LHCN-M2 (cell line): ENCODE measurements at places on chromosomes 2 and 18.

DNA sequence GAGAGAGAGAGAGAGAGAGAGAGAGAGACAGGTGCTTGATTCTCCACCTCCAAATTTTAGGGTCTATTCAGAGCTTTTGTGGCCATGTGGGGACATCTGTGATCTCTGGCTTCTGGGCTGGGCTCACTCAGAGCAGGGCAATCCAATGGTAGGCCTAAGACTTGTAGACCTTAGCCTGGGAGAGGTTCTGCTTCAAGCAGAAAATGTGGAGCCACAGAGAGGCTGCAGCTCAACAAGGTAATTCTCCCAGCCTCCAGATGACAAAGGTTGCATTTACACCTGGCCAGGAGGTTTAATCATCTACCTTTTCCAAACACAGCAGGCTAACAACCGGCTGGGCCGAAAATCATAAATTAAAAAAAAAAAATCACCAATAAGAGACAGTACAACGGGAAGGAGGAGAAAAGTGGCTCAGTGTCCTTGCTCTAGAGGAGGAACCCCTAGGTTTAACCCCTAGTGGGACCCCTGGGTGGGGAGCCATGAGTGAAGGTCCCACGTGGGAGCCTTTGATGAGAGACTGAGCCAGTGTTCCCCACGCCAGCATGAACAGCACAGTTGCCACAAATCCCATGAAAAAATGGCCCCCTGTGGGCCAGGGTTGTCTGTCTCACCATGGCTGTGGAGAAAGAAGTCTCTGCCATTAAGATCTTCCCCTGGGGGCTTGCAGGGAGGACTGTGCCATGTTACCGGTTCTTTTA, 124.0 kb upstream of the GATA6 start:
- DNase-seq: no peak

GRCh38 chr2:12501469-12502158, 215.1 kb upstream of the TRIB2 start:
- peak; percentile 48 for DNase-seq

DNA sequence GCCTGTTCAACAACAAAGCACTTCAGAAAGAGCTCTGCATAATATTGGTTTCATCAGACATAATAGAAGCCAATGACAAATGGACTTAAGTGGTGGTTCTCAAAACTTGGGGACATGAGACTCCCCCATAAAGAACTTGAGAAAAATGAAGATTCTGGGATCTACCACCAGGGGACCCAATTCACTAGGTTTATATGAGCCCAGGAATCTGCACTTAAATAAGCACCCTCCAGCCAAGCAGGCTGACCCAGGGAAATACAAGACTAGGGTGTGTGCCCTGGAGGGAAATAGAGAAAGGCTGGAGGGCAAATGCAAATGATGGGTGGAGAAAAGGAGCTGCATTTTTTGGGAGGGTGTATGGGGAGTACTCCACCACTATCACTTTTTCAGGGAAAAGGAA, 52.5 kb downstream of the SATB2 start:
- peak; percentile 71 for DNase-seq

DNA sequence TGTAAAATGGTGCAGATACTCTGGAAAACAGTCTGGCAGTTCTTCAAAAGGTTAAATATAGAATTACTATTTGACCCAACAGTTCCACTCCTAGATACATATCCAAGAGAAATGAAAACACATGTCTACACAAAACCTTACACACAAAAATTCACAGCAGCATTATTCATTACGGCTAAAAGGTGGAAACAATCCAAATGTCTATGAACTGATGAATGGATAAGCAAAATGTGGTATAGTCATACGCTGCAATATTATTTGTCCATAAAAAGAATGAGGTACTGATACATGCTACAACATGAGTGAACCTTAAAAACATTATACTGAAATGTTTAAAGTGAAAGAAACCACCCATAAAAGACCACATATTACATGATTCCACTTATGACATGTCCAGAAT, 4.0 kb downstream of the CYP27C1 start:
- no peak for DNase-seq

DNA sequence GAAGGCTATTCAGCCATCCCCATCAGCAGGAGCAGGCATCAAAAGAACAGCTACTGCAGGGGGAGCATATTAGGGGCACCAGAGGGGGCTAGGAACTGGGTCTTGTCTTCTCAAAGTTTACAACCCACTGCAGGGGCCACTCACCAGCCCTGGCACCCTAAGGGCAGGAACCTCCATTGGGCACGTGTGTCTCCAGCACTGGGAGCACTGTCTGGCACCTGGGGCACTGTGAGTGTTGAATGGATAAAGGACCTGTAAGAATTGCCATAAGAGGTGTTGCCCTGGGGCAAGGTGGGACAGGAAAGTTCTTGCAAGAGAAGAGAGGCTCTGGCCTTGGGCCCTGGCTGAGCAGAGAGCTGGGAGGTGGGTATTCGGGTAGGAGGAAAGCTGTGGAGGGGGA, 1.4 kb upstream of the STEAP3 start:
- no peak for DNase-seq

DNA sequence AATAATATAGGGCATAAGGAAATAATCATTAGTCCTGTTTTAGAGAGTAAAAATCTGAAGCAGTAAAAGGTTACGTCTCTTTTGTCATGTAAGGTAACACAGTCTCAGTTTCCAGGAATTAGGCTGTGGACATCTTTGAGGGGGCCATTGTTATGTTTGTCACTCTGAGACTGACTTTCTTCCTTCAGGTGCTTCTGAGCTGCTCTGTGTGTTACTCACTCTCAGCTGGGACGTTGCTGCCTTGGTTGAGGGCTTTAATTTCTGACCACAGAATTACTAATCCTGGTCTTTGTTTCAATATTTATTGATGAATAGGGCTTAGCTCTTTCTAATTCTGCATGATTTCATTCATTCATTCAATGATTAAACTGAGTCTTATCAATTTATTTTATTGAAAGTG, 55.9 kb upstream of the SLC38A11 start:
- no peak for DNase-seq

- no peak for DNase-seq
These were observed 10.4 kb upstream of the GATA6 start for GRCh38 chr18:22159014-22159413.

- no peak for DNase-seq
These were observed 314.3 kb downstream of the TNS1 start for GRCh38 chr2:217688494-217688893.

DNA sequence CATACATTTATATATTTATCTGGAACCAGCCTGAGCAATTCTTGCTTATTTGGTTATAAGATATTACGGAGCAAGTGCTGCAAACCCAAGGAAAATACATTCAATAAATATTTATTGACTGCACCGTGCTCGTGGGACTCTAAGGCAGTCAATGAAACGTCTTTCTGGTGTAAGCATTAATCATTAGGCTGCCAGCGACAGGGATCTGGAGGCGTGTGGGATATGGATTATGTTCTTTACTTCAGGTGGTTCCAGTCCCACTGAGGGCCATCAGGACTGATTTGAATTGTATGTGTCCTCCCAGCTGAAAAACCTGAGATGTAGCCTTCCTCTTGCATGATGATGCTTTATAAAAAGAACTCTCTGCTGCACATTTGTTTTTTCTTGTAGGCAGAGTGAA, 75.4 kb downstream of the TACR1 start:
- DNase-seq: no peak

DNA sequence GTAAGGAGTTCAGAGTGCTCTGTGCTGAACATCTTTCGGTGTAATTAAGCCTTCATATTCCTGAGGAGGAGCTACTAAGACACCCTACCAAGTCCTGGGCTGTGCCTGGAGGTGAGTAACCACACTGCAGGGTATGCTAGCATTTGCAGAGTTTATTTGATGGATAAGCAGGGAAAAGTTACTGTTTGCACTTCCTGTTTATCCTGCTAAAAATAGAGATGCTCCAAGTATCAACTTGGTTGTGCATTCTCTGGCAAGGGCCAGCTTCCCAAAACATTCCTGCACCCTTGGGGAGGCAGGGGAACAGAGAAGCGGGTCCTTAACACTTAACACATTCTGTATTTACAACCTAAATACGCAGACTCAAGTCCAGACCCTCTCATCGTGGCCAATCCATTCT, 49.8 kb downstream of the PARD6G start:
- DNase-seq: no peak

DNA sequence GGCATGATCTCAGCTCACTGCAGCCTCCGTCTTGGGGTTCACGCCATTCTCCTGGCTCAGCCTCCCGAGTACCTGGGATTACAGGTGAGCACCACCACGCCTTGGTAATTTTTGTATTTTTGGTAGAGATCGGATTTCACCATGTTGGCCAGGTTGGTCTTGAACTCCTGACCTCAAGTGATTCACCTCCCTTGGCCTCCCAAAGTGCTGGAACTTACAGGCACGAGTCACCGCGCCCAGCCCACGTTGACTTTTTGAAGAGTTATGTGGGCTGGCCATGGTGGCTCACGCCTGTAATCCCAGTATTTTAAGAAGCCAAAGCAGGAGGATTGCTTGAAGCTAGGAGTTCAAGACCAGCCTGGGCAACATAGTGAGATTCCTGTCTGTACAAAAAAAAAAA, 20.8 kb downstream of the CCL20 start:
- peak; percentile 51 for DNase-seq

DNA sequence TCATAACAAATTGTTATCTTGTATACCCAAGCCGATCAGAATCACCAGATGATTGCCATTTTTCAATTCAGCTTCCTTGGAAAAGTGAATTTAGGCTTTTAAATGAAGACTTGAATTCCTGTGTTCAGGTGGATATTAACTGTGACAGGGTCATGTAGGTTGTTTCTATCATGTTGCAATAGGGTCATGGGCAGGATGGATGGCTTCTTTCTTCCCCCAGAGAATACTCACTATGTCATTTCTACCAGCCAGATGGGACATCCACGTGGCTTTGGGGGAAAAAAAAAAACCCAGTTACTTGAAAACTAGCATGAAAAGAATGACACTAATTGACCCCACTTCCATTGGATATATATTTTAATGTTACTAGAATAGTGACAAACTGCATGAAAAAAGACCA, 14.6 kb upstream of the DSG2 start:
- no peak for DNase-seq

DNA sequence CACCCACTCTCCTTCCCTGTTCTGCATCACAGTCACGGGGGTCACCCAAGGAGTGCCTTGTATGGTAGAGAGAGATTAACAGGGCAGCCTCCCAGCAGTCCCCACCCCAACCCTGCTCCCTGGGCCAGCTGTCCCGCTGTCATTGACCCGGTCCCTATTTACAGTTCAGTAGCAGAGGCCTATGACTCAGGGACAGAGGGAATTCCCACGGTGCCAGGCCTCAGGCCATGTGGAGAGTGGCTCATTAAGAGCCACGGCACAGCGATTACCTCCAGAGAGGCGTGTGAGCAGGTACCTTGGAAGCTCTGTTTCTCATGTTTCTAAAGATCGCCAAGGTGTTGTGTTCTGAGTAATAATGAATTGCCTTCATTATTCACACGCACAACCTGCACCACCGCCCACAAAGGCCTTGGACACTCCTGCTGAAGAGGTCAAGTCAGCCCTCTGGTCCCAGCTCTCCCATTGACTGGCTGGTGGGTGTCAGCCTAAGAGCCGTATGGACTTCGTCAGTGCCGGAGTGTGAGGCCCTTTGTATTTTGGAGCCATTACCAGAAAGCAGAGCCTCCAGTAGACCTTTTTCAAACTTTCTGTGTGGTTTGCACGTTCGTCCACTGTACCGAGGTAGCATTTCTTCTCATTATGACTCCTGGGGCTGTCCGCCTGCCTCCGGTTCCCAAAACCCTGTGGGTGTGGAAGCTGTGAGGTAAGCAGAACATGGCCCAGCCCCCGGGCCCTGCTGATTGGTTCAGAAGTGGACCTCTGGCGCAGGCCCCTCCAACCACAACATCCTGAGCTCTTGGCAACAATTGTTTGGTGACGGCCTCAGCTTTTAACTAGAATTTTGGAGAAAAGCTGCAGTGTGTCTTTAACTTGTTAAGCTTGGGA, 47.0 kb downstream of the SERTAD2 start:
- DNase-seq: no peak

- DNase-seq: no peak
These were observed 46.1 kb upstream of the TWIST2 start for GRCh38 chr2:238801791-238802190.

DNA sequence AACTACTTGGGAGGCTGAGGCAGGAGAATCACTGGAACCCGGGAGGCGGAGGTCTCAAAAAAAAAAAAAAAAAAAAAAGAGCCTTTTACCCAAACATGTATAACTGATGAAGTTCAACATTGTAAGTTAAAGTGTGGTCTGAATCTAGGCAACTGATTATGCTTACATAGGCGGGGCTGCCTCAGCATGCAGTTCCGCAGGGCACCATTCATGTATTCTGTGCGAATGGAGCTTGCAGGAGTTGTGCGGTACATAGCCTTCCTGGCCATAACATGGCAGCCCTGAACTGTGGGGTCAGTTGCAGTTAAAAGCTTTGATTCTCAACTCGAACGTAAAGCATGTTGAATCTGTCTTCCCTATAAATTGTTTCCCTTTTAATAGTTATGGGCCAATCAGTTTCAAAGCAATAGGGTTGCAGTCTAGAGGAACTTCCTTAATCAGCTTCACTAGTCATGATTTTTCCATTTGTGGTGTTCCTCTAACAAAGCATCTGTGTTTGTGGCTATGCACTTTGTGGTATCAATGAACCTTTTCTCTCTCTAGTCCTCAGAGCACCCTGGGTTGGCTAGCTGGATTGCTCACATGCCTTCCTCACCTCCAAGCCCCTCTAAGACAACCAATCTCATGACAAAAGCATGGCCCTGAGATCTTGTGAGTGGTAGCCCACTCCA, 30.6 kb upstream of the CEP68 start:
- no peak for DNase-seq

DNA sequence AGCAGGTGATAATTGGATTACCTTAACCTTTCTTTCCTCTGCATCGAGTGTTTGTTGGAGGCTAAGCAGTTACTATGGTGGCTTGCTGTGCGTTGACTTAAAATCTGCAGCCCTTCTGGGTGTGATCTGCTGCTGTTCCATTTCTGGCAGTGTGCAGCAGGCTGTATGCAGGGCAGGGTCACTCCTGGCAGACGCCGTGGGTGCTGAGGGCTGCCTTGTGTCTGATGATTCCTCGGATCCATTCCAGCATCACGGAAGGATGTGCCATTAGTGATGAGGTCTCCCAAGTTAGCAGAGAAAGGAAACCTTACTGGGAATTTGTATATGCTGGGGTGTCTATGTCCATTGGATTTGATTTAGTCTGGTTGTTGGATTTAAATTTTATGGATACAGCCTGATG, 310.8 kb downstream of the AGAP1 start:
- no peak for DNase-seq

DNA sequence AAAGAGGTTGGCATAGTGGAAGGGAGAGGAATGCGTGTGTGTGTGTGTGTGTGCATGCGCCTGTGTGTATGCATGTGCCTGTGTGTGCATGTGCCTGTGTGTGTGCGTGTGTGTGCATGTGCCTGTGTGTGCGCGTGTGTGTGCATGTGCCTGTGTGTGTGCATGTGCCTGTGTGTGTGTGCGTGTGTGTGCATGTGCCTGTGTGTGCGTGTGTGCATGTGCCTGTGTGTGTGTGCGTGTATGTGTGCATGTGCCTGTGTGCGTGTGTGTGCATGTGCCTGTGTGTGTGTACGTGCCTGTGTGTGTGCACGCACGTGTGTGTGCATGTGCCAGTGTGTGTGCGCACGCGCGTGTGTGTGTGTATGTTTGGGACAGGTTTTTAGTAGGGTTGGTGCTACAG, 205.1 kb downstream of the MEMO1 start:
- no peak for DNase-seq

GRCh38 chr2:220228310-220229006, 601.0 kb downstream of the SLC4A3 start:
- DNase-seq: peak; percentile 99
